ENCODE measurements at places on chromosomes 12 and 14.

- DNase-seq = no peak
Measured at GRCh38 chr14:100532154-100532861, 54.9 kb downstream of the BEGAIN start.

- DNase-seq = no peak
Measured at GRCh38 chr14:71834284-71835204, 97.7 kb upstream of the RGS6 start.

- DNase-seq = no peak
Measured at GRCh38 chr12:51295651-51296050, 25.4 kb upstream of the SMAGP start.

DNA sequence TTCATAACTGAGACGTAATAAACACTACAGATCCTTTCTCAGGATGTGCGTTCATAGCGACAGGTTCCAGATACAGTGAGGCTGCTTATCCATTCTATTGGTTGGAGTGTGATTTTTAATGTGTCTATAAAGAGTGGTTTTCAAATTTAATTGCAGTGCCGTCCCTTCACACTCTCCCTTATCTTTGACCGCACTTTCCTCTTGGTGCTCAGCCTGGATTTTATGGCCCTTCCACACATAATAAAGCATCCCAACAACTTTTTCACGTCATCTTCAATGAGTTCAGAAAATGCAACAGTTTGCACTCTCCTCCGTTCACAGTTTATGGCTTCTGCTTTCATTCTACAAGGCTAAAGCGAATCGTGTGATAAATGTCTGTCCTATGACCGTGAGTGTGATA, 1209.9 kb downstream of the BCL11B start:
- no peak for DNase-seq

All from HT-29 (cell line).